ENCODE measurements at places on chromosomes 3 and 15.

DNA sequence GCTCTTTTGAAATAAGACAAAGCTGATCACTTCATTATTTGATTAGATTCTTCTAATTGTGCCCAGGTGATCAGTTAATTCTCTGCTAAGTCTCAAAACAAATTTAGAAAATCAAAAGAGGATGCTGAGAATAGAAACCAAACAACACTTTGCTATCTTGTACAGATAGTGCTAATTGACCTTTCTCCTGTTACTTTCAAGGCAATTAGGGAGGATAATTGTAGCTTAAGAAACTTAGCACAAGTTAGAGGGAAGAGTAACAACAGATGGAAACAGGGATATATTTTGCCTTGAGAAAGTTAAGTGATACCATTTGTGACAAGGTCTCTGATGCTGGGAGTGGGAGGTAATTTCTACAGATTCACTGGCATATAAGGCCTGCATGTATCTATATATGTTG, 344.8 kb upstream of the GRM7 start:
- DNase-seq = no peak

- no peak for DNase-seq
Measured at GRCh38 chr15:87781959-87782625, 474.4 kb downstream of the NTRK3 start.

- no peak for DNase-seq
Measured at GRCh38 chr3:178170698-178171535, 365.3 kb upstream of the KCNMB2 start.

GRCh38 chr3:183013856-183014255, 33.5 kb upstream of the DCUN1D1 start:
- DNase-seq = no peak

DNA sequence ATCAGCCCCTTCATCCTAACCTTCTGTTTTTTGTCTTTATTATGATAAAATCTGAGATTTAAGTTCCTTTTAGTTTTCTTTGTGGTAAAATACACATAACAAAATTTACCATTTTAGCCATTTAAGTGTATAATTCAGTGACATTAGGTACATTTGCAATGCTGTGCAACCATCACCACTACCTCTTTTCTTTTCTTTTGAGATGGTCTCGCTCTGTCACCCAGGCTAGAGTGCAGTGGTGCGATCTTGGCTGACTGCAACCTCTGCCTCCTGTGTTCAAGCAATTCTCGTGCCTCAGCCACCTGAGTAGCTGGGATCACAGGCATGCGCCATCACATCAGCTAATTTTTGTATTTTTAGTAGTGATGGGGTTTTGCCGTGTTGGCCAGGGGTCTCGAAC, 6.2 kb upstream of the RAB11A start:
- DNase-seq = no peak

GRCh38 chr3:67245545-67245944, 247.4 kb downstream of the KBTBD8 start:
- no peak for DNase-seq

- no peak for DNase-seq
Measured at GRCh38 chr3:179949869-179950268, 86.9 kb downstream of the PEX5L start.

- DNase-seq = no peak
Measured at GRCh38 chr3:183330881-183331280, 77.8 kb downstream of the B3GNT5 start.

- DNase-seq = no peak
Measured at GRCh38 chr3:4738737-4739274, 240.4 kb upstream of the BHLHE40 start.

DNA sequence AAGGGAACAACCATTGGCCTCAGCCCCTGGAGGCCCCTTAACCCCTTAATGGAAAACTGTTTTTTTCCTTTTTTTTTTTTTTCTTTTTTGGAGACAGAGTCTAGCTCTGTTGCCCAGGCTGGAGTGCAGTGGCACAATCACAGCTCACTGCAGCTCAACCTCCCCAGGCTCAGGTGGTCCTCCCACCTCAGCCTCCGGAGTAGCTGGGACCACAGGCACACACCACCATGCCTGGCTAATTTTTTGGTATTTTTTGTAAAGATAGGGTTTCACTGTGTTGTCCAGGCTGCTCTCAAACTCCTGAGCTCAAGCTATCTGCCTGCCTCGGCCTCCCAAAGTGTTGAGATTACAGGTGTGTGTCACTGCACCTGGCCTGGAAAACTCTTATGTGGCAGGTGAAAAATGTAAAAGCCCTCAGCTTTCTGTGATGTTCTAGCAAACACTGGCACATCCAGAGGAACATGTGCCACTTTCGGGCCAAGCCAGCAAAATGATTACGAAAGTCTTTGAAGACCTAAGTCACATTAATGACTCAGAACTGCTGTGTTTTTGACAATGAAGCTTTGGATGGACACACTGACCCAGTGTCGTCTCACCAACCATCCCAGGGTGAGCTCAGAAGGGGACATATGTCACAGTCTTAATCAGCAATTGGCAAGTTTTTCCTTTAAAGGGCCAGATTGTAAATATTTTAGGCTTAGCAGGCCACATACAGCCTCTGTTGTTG, 189.3 kb upstream of the TPM1 start:
- DNase-seq = no peak

- DNase-seq = no peak
Measured at GRCh38 chr15:77915261-77915960, 162.1 kb downstream of the TBC1D2B start.

- DNase-seq = no peak
Measured at GRCh38 chr15:51266656-51267050, 71.7 kb downstream of the CYP19A1 start.

- no peak for DNase-seq
Measured at GRCh38 chr3:81769299-81769698, 7.9 kb upstream of the GBE1 start.

All from T-helper 2 cell treated with Interferon-gamma antibody and Interleukin-4, amounts not matched to agents 5 μg/mL and 100 μg/mL, for 36 hours (primary cell).